Amygdala (tissue), 56 donors: ENCODE measurements at places on chromosomes 6 and 20.

DNA sequence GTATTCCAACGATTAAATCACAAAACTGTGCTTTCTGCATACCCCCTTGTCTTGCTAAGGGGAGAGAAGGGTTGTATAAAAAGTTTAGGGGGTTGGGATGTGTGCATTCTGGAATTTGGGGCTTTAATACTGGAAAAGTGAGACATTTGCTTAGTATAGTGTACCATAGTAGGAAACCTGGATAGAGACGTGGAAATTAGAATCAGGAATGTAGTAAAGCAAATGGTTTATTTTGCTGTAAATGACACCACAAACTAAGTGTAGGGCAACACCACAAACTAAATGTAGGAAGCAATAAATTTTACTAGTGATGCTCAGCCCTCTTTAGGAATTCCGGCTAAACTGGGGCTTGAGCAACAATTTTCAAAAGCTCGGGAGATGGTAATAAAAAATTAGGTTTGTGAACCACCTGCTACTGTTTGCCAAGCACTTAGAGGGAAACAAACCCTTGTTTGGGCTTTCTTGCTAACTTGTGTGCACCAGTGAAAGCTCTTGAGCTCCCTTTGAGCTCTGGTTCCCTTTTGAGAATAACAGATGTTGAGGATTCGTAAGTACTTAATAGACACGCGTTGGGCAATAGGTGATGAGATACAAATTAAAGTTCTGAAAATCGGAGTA lies 13.8 kb downstream of the BRD2 start:
- no peak for DNase-seq

GRCh38 chr20:31517373-31517772 lies 3.1 kb downstream of the HM13 start:
- DNase-seq = no peak

- DNase-seq = no peak
Observed at GRCh38 chr6:72758901-72759300, 137.0 kb downstream of the KCNQ5 start.

GRCh38 chr6:93398723-93399122 lies 20.6 kb downstream of the EPHA7 start:
- no peak for DNase-seq

GRCh38 chr20:41587523-41587922 lies 30.7 kb downstream of the CHD6 start:
- no peak for DNase-seq

GRCh38 chr6:32076321-32076809 lies 32.8 kb downstream of the TNXB start:
- DNase-seq = no peak

- no peak for DNase-seq
Observed at GRCh38 chr6:125798734-125799508, 8.2 kb downstream of the NCOA7 start.

DNA sequence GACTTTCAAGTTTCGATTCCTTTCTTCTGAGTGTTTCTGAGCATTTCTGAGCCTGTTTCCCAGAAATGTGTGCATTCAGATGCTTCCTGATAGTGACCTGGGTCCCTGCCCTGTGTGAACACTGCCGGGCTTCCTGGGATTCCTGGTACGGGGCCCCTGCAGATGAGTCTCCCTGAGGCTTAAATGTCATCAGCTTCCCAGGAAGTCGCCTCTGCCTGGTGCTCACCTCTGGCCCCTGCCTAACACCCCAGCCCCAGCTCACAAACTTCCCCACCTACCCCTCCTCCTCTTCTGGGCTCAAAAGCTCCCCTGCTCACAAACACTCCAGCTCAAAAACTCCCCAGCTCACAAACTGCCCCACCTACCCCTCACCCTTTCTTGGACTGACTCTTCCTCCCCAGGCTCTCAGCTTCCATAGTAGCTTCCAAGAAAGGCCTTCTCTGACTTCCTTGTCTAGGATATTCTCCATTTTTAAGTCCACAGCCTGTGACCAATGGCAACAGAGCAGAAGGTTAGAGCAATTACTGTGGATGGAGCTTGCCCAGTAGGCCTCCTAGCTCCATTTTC lies 42.0 kb downstream of the TGM2 start:
- no peak for DNase-seq

DNA sequence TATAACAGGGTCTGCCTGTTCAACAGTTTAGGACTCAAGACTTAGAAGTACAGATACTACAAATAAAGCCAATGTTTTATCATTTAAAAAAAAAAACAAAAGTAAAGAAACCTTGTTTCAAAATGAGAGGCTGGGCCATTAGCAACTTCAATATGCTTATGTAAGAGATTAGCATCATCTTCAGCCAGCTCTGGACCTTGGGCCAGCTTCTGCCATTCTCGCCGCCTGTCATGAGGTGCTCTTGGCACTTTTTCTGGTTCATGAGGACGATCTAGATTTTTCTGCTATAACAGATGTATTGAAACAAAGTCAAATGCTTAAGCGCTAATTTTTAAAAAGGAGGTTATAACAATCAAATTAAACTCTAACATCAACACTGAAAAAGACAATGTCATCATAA lies 74.2 kb downstream of the WASF1 start:
- no peak for DNase-seq

DNA sequence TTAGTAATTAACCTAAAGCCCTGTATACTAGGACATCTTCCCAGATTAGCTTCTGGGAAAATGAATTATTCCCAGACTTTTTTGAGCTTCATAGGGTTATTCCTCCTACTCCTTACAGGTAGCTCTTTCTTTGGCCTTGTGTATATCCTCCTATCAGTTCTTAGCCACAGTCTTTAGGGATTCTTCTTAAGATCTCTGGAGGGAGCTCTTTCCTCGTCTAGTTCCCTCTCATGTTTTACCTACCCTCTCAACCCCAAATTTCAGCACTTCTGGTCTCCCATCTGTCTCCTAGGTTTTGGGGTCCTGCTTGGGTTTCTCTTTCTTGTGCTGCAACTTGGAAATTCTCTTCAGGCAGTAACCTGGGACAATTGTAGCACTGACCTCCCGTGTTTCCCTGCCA lies 46.4 kb upstream of the SLC35B3 start:
- no peak for DNase-seq

DNA sequence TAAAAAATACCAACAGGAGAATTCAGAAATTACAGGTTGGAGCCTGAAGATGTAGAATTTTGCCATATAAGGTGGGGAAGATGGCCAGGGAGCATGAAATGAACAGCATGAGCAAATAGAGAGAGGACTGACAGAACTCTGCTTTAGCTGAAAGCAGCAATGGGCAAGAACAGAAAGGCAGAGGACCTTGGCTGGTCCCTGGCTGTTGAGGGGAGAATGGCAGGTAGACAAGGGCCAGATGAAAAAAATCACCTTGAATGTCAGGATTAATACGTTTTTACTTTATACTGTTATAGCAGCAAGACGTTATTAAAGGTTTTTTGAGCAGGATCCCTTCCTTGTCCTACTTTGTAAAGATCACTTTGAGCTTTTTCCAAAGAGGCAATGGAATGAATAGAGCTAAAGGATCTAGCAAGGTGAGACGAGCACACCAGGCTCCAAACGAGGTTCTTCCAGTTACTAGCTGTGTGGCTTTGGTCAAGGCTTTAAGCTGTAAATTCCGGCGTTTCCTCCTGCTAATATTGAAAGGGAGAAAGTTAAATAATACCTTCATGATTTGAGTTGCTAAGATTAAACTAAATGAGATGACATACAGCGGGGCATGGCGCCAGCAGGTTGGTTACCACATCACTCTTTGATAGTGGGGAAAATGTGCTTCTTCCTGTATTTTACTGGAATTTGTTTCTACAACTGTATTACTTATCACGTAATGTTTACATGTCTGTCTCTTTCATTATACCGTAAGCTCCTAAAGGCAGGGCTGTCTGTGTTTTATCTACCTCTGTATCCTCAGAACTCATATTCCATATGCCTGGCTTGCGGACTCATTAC lies 776 bp downstream of the PPIL1 start:
- DNase-seq = no peak

DNA sequence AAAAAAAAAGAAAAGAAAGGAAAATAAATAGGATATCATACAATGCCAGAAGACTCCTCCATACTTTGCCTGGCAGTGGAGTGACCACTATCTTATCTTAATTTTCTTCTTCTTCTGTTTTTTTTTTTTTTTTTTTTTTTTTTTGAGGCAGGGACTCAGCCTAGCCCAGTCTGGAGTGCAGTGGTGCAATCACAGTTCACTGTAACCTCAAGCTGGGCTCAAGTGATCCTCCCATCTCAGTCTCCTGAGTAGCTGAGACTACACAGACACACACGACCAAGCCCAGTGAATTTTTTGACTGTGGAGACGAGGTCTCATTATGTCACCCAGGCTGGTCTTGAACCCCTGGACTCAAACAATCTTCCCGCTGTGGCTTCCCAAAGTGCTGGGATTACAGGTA lies 17.1 kb upstream of the MMP9 start:
- DNase-seq = no peak

GRCh38 chr6:38861926-38862401 lies 146.9 kb downstream of the DNAH8 start:
- no peak for DNase-seq

GRCh38 chr6:6826095-6826901 lies 237.8 kb downstream of the LY86 start:
- no peak for DNase-seq

GRCh38 chr6:72032086-72032485 lies 145.7 kb downstream of the RIMS1 start:
- DNase-seq = no peak

DNA sequence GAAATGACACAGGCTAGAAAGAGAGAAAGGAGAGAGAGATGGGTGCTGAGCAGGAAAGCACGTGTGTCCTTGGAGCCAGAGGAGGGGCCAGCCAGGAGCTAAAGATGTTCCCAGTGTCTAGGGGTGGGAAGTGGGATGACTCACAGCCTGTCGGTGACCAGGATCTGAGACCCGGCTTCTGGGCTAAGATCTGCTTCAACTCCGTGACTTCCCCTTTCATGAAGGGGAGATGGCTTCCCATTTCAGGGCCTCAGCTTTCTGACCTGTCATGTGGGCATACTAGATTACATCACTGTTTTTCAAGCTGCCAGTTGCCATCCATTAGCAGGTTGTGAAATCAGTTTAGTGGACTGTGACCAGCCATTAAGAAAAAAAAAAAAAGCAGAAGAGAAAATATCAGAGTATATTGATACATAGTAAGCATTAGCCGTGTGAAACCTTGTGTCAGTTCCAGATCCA lies 5.4 kb downstream of the TGM3 start:
- no peak for DNase-seq

DNA sequence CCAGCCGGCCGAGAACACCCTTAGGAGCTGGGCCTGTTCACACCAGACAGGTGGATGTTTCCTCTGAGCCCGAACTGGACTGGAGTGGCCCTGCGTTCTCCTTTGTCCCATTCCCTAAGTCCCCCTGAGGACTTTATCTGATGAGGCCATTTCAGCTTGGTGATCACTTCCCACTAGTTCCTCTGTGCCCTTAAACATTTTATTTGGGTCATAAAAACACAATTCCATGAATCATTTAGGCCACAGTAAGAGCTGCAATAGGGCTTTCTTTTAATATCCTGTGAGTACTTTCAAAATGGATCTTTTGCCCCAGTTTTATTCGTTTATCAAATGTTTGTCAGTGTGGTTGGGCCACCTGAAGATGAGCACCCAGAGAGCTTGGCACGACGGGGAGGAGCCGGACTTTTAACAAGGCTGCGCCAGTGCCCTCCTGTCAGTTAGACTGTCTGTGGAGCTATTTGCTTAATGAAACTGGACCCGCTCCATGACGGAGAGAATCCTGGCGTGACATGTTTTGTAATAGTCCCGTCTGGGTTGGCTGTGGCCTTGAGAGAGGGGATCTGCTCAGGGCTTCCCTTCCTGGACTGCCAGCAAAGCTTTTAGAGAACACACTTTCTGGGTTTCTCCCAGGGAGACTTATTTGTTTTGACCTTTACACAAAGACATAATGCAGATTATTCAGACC lies 53.5 kb downstream of the ZDHHC14 start:
- DNase-seq = no peak

DNA sequence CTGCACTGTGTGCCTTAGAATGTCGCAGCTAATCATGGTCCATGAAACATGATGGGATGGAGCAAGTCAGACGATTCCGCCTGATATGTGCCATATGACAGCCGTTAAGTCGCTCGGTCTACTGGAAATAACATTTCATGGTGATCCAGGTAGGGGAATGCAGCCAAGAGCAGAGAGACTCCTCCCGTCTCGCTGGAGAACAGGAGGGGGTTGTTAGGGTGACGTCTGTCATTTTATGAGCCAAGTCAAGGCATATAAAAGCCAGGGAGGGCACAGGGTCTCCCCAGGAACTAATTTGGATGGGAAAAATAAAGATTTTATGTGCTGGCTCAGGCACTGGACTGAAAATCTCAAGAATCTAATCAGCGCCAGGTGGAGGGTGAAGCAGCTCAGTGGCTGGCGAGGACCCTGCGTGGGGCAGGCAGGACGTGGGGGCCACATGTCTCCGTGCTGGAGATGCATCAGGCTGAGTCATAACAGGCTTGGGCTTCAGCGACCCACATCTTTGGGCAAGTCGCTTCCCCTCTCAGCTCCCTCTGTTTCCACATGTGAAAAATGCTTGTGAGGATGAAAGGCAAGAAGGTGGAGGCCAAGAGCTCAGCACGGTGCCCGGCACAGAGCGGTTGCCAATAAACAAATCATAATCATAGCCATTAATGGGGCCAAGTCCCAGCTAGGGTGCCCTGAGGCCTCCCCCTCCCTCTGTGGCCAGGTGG lies 234.6 kb downstream of the ANKRD60 start:
- DNase-seq = no peak

DNA sequence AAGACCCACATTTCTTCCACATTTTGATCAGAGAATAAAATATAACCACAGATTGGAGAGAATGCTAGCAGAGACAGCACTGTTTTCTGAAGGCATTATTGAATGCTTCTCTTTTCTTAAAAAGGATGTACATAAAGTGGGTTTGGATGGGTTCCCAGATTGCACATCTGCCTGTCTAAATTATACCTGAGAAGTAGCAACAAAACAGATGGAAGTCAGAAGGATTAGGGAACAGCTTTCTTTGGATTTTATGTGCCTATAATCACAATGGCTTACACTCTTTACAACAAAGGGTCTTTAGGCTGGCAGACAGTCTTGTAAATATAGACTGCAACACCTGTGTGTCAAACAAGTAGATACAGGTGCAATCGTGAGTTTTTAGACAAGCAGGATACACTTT lies 622.2 kb upstream of the MANEA start:
- DNase-seq = no peak

GRCh38 chr6:25014369-25014768 lies 78.6 kb upstream of the RIPOR2 start:
- DNase-seq = no peak
